ENCODE measurements at places on chromosomes 1 and 21. TPM values are rescaled to one million over a fixed set of nuclear protein-coding genes. Genes with fewer than 3 reads are reported as not detected.

DNA sequence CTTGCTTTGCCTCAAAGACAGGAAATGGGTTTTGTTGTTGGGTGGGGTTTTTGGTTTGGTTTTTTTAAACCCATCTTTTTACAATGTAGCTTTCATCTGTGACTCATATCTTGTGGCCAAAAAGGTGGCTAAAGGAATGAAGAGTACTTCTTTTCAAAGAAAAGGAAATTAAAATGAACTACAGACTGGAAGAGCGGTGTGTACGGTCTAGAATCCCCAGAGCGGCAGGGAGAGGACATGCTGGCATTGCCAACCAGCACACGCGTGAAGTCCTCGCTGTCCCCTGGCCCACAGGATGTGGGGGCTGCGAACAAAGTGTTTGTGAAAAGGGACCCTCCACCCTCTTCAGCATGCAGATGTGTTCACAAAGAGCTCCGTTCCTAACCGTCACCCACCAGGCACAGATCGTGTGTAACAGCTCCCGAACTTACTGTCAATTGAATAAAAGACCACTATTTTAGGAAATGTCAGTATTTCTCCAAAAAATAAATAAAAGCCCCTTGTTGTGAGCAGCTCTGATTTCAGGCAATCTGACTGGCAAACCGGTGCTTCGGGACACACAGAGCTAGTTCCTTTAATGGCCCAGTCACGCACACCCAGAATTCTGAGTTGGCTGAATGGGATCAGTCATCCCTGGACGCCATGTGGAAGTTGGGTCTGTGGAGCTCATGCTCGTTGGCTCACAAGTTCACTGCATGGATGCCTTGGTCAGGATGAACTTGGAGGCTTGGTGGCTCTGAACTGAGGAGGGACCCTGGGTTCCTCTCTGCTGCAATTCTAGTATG is 602.9 kb downstream of the NPHP4 start:
- DNase-seq: no peak

GRCh38 chr1:42807056-42807668 is 9.8 kb upstream of the ERMAP start:
- no peak for DNase-seq

DNA sequence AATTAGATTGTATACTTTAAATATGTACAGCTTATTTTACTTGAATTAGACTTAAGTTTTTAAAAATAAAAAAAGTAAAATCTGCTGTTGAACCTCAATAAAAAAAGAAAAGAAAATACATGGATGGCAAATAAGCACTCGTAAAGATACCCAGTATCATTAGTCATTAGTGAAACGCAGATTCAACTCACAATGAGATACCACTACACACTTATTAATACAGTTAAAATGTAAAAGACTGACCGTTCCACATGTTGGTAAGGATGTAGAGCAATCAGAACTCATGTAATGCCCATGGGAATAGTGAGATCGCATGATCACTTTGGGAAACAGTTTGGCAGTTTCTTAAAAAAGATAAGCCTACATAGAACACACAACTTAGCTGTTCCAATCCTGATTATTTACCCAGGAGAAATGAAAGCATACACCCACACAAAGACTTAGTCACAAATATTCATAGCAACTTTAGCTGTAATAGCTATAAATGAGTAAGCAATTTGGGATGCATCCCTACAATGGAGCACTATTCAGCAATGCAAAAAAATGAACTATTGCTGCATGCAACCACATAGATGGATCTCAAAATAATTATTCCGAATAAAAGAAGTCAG is 7.3 kb downstream of the SH2D1B start:
- DNase-seq: no peak

SLC22A15 gene
- total RNA-seq: 11.5 TPM

DNA sequence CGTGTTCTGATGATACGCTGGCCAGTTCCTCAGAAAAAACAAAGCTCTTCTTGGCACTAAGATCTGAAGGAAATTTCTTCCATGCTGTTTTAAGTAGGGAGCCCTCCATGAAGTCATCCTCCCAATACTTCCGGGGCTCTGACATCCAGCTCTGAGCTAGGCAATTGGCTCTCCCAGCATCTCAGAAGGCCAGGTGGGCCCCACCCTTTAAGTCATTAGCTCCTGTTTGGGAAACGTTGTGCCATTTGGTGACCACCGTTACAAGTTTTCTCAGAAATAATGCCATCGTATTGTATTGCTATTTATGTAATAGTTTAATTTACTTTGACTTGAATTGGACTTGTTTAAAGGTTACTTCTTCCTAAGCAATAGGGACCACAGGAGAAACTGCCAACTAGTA is 130.3 kb upstream of the EDN2 start:
- no peak for DNase-seq

- no peak for DNase-seq
Observed at GRCh38 chr1:177505905-177506590, 335.3 kb downstream of the BRINP2 start.

GRCh38 chr1:115324649-115325420 is 13.2 kb downstream of the NGF start:
- DNase-seq: no peak

GRCh38 chr1:221698579-221699349 is 43.1 kb downstream of the DUSP10 start:
- no peak for DNase-seq

ARMH1 gene
- 0.92 TPM for total RNA-seq
